Right renal pelvis (tissue), 4 donors: ENCODE measurements at places on chromosomes 16 and 17.

GRCh38 chr16:86076606-86077005, 177.6 kb downstream of the IRF8 start:
- no peak for DNase-seq

- no peak for DNase-seq
Measured at GRCh38 chr17:31274252-31274651, 22.8 kb downstream of the OMG start.

- no peak for DNase-seq
Measured at GRCh38 chr17:63836811-63837210, 5.7 kb downstream of the SMARCD2 start.

- DNase-seq, result no peak
Measured at GRCh38 chr17:2059547-2060384, 4.9 kb downstream of the HIC1 start.

DNA sequence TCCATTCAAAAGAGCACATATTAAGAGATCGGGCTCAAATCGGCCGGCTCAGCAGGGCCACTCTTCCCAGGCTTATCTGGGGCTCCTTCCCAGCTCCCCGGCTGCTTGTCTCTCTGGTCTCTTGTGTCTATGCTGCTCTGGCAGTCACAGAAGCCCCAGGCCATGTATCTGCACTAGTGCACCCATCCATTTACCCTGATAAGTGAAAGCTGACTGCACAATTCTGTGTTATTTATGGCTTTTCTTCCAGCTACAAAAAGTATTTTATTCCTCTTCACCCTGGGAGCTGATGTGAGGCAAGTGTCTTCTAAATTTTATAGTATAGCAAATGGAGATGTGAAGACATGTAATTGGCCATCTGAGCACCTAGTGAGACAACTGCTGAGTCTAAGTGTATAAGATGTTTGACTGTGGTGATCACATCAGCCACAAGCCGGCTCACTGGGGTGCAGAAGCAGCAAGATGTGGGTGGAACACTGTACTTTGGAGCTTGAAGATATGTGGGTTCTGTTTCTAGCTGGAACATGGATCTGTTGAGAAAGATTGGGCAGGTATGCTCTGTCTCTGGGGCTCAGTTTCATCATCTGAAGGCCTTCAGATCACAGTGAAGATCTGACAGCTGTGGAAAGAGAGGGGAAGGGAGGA, 78.1 kb upstream of the MPHOSPH6 start:
- no peak for DNase-seq

DNA sequence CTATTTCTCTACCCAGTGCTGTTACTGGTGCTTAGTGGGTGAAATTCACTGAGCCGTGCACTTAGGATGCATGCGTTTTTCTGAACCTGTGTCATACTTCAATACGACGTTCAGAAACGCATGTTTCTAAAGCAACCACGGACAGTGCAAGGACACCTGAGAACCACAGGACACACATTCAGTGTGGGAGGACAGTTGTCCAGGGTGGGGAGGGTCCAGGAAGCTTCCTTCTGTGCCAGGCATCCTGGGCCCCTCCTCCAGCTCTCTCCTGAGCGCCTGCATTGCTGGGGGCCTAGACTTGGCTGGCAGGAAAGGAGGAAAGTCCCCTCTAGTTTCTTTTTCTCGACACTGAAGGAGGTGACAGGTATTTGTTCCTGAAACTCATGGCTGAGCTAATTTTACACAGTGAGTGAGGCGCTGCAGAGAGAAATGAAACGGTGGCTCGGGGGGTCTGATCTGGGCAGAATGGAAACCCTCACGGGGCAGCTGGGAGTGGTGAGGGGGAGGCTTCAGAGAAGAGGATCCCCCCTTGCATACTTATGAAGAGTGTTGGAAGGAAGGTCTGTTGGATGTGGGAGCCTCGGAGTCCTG, 89.9 kb downstream of the IRF8 start:
- DNase-seq, result no peak

GRCh38 chr17:32124985-32125847, 17.1 kb upstream of the RHOT1 start:
- no peak for DNase-seq

- peak; percentile 53 for DNase-seq
Measured at GRCh38 chr17:73984941-73985340, 218.5 kb upstream of the RPL38 start.

- no peak for DNase-seq
Measured at GRCh38 chr17:81239714-81240555, 817 bp downstream of the NDUFAF8 start.

- DNase-seq, result no peak
Measured at GRCh38 chr16:57871456-57871855, 69.2 kb upstream of the KIFC3 start.

DNA sequence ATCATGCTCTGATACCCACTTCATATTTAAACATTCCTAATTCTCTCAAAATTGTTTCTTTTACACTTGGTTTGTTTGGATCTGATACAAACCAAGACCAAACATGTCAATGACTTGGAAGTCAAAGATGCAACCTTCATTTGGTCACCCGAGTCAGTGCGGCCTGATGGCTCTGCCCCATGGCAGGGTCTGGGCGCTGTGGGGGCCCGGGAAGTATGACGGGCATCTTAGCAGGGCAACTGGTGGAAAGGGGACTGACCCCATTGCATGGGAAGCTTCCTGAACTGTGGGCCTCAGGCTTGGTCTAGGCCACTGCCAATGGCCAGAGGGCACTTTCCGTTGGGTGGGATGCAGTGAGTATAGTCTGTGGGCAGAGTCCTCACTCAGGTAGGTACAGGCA, 178.0 kb downstream of the KATNIP start:
- DNase-seq, result no peak

GRCh38 chr17:45021607-45022287, 29.7 kb downstream of the DCAKD start:
- DNase-seq, result no peak

DNA sequence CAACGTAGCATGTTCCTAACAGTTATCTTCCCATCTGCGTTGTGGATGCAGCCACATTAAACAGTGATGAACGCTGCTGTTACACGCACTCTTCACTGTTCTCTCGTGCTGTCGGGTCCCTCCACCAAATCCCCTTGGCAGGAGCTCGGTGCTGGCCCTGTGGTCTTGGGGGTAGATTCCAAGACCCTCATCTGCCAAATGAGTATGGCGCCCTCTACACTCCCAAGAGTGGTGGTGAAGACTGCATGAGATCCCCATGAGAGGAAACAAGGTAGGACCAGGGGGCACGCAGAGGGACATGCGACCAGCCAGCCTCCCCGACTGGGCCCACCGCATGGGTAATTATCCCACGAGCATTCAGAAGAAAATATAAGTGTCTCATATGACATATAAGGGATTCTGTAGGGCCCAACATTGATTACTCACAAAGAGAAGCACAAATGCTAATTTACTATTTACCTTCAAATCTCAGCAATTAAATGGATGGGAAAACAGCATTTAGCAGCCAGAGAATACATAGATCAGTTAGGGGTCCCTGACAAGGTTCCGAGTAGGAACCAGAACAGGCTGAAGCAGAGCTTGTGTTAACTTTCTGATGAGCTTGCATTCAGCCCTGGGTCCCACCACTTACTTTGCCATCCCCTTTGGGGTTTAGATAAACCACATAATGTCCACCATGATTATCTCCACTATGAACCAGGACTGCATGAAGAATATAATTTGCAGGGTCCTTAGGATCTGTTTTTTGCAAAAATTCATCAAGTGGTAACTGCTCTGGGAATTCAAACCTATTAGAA, 23.8 kb downstream of the LITAFD start:
- DNase-seq, result no peak

DNA sequence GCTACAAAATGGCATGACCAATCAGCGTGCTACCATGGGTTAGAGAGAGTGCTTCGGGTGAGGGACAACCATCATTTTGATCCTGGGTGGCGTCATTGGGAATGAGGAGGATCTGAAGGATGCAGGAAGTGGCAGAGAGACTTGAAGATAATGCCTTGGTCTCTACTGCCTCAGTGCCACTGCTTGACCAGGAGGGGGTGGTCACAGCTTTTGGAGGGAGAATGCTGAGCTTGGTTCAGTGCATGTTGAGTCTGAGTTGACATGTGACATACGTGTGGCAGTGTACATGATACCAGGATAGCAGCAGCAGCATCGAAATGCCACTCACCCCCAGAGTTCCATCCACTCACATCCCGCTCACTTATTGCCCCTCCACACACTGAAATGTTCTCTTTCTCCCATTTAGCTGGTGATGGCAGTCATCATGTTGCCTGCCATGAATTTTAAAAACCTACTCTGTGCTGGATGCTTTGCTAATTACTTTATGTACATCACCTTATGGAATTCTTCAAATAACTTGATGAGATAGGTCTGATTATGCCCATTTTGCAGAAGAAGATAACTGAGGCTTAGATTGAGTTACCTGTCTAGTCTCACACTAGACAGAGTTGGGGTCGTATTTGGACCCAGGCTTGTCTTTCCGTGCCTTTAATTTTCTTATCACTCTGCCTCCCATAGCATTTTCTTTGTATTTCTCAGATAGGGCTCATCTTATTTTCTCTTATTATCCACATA, 36.7 kb downstream of the ARSG start:
- DNase-seq, result no peak
